Urinary bladder (tissue), 4 donors: ENCODE measurements at places on chromosomes 12 and 14.

- DNase-seq = no peak
Measured at GRCh38 chr12:46390304-46390703, 17.7 kb upstream of the SLC38A2 start.

- peak; percentile 37 for DNase-seq
Measured at GRCh38 chr14:52313903-52314594, at the start of gene PTGER2. PTGER2 (plus strand) TSS chr14:52314312; CDS start chr14:52314549, 237 bp downstream.

GRCh38 chr12:117567644-117568216 is 206.3 kb upstream of the NOS1 start:
- no peak for DNase-seq

- DNase-seq = no peak
Measured at GRCh38 chr14:73829526-73830431, 21.9 kb upstream of the PTGR2 start.

DNA sequence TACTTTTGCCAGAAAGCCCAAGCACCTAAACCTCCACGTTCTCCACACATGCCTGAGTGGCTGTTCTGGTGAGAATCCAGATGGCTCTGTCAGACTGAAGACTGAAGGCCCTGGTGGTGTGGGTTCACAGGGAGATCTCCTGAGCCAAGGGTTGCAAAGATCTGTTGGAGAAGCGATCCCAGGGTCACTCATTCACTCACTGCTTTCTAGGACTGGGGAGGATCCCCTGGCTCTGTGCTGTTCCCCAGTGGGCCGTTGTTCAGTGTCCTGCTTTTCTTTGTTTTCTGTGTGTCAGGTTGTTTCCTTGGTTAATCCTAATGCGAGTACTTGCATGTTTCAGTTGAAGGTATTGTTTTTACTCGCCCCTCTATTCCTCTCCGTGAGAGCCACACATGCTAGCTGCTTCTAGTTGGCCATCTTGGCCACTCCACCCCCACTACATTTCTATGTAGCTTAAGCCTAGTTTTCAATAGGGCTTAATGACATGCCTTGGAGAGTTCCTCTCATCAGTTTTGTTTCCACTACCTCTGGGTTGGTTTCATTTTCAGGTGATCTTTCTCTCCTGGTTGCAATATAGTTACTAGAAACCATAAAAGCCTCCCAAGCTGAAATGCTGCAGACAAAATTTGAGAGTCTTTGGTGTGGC is 144.5 kb upstream of the SLC38A2 start:
- no peak for DNase-seq

DNA sequence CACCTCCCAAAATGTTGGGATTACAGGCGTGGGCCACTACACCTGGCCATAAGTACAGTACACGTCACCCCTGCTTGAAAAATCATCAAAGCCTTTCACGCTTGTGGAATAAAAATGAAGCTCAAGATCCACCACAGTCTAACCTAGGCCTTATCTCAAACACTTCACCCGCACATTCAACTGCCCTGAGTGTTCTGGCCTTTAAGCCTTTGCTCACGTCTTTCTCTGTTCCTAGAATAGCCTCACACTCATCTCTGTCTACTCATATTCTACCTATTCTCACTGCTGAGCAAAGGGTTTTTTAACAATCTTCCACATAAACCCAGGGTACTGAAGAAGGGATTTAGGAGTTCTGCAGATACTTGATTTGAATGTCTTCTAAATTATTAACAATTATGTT is 9.9 kb downstream of the CALCOCO1 start:
- no peak for DNase-seq

DNA sequence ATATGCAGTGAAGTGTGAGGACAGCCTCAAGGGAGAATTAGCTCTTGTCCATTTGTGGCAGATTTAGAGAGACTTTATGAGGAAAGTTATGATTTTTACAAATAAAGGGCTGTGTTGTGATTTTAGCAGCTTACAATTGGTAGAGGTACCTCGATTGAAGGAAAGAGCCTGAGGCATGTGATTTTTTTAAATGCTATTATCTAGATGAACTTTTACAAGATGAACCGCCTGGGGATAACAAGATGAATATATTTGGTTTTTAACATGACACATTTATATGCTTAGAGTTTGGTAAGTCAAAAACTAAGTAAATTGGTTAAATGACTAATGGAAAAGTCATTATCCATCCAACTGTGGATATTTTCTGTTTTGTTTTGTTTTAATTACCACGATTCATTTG is 52.6 kb downstream of the AEBP2 start:
- DNase-seq = no peak

- DNase-seq = peak; percentile 7
Measured at GRCh38 chr14:67765192-67765834, 51.1 kb downstream of the ZFYVE26 start.

DNA sequence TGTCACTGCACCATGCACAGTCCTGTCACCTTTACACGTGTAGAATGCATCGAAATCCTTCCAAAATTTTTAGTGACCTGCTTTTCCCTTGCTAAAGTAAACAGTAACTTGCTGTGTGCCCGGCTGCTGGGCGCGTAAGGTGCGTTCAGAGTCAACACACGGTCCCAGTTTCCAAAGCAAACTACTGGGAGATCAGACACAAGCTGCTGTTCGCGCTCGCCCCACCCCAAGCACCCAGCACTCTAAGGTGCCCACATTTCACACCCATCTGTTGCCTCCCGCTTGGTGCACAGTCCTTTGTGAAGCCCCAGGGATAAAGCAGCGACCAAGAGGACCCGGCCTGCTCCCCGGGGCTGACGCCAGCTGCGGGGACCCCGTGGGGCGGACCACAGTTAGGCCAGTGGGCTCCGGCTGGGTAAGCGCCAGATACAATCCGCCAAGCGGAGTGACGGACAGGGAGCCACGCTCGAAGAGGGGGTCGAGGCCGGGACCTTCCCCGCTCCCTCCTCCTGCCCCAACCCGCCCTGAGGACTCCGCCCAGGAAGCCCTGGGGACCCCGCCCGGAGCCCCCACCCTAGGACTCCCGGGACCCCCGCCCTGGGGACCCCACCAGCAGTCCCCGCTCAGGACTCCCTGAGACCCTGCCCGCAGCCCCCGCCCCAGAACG is 633 bp downstream of the STX2 start:
- DNase-seq = no peak

DNA sequence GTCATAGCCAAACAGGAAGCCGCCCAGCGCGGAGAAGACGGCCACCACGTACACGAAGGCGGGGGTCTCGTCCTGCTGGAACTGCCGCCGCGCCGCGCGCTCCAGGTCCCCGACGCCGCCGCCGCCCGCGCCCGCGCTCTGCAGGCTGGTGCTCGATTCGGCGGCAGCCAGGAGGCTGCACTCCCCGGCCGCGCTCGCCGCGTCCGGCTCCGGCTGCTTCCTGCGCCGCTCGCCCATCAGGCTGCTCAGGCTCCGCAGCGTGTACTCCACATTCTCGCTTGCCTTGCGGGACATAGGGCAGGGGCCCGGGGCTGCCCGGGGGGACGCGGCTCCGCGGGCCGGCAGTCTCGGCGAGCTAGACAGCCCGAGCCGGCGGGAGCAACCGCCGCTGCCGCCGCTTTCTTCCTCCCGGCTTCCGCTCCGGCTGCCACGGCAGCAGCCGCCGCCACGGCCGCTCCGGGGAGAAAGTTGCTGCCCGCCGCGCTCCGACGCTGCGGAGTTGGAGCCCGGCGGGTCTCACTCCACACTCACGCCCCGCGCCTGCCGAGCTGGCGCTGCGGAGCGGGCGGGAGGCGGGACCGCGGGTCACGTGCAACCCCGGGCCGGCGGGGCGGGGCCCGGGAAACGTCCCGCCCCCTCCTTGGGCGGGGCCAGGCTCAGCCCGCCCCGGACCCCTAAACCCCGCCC is at the start of gene SLC2A13:
Gene SLC2A13, minus strand, starts transcription at position 567 of the 687 bp plus-strand sequence. Its CDS starts 273 bp downstream, at position 294.
- DNase-seq = no peak

DNA sequence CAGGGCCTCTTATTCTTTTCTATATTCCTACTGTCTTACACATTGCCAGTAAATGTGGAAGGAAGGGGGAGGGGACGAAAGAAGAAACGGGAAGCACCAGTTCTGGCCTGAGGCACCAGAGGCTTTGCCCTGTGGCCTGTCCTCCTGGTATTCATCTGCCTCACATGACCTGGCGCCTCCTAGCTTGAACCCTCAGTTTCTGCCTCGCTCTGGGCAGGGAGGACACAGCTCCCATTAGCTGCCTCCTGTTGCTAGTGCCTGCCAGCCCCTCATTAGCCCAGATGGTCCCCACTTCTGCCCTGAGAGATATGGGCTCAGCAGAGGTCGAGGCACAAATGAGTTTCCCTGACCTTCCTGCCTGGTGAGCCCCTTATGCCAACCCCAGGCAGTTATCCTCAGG is 3.0 kb upstream of the PLEKHG6 start:
- no peak for DNase-seq

DNA sequence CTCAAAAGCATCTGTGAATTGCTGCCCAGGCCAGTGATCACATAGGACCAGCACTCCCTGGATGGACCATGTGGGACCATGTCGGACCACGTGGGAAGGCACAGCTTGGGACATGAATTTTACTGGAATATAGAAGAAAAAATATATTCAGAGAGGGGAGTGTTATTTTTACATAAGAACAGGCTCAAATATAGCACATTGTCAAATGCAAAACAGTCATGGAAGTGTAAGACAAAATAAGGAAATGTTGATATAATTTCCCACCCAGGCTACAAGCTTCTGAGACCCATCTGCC is 68.3 kb downstream of the CMKLR1 start:
- DNase-seq = no peak

GRCh38 chr12:7712841-7713442 is 1.7 kb downstream of the DPPA3 start:
- DNase-seq = no peak

- no peak for DNase-seq
Measured at GRCh38 chr12:31321186-31321896, 4.6 kb downstream of the SINHCAF start.

DNA sequence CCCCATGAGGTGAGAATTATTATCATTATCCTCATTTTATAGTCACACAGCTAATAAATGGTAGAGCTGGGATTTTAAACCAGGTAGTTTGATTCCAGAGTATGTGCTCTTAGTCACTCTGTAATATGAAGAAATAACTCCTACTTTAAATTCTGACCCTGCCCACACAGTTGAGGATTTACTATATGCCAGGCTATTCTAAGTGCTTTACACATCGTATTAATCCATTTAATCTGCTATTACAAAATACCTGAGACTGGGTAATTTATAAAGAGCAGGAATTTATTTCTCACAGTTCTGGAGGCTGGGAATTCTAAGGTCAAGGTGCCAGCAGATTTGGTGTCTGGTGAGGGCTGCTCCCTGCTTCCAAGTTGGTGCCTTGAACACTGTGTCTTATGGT is 19.6 kb upstream of the WIF1 start:
- no peak for DNase-seq

DNA sequence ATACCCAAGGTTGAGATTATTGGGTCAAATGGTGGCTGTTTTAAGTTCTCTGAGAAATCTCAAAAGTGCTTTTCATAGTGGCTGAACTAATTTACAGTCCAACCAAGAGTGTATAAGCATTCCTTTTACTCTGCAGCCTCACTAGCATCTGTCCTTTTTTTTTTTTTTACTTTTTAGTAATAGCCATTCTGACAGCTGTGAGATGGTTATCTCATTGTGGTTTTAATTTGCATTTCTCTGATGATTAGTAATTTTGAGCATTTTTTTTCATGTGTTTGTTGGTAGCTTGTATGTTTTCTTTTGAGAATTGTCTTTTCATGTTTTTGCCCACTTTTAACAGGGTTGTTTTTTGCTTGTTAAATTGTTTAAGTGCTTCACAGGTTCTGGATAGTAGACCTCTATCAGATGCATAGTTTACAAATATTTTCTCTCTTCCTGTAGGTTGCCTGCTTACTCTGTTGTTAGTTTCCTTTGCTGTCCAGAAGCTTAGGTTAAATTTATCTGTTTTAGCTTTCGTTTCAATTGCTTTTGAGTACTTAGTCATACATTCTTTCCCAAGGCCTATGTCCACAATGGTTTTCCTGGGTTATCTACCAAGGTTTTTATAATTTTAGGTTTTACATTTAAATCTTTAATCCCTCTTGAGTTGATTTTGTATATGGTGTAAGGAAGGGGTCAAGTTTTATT is 881.3 kb upstream of the SEL1L start:
- DNase-seq = no peak

DNA sequence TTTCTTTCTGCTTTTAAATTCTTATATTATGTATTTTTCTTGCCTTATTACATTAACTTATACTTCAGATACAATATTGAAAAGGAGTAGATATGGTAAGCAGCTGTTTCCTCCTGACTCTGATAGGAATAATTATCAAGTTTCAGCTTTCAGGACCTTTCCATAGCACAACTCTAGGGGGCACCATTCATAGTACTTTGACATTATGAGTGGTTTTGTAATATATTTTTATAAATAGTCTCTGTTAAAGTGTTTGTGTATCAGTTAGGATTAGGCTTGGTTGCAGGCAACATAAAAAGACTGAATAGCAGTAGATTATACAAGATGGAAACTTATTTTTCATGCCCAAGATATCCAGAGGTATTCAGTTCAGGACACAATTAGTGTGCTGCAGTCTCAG is 27.9 kb upstream of the PARP11 start:
- no peak for DNase-seq

DNA sequence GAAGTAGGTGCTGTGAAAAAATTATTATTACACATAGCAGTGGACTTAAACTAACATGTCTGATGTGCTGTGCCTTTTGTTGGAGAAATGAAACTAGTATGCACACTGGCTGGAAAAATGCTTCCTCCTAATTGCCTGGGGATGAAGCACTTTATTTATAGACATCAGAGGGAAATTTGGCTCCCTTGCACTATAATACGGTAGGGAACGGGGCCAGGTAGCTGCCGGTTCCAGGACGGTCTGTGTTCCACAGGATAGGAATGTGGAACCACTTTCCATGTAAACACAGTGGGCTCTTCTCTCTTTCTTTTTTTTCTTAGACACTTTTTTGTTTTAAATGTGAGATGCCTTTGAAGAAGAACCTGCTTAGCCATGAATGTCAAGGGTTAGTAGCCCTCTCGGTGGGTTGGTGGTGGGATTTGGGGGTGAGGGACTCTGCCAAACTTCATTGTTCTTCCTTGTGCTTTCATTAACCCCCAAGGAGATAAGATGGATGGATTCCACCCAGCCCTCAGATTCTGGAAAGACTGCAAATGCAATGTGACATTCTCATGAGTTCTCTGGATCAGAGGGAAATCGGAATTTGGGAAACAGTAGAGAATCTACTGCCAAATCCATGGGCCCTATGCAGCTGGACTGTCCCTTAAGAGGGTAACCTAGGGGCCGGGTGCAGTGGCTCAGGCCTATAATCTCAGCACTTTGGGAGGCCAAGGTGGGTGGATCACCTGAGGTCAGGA is 58.0 kb upstream of the GSC start:
- DNase-seq = peak; percentile 35

- no peak for DNase-seq
Measured at GRCh38 chr12:2589381-2589780, 205.4 kb upstream of the FKBP4 start.

DNA sequence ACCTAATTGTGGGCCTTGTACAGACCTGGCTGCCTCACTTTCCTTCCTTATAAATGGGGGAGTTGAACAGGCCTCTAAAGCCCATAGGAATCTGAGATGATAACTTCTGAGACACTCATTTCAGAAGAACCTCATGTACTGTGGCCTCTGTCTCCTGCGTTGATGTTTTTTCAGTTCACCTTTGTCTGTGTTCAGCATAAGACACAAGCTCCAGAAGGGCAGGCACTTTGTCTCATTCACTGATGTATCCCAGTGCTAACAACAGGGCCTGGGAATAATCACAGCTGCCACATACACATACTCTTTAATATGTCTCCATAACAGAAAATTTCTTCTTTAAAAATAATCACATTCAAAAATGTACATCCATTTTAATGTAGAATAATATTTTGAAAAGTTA is 3.3 kb downstream of the FGD6 start:
- no peak for DNase-seq
